Endothelial cell of umbilical vein (primary cell): ENCODE measurements at places on chromosomes 12 and 14.

DNA sequence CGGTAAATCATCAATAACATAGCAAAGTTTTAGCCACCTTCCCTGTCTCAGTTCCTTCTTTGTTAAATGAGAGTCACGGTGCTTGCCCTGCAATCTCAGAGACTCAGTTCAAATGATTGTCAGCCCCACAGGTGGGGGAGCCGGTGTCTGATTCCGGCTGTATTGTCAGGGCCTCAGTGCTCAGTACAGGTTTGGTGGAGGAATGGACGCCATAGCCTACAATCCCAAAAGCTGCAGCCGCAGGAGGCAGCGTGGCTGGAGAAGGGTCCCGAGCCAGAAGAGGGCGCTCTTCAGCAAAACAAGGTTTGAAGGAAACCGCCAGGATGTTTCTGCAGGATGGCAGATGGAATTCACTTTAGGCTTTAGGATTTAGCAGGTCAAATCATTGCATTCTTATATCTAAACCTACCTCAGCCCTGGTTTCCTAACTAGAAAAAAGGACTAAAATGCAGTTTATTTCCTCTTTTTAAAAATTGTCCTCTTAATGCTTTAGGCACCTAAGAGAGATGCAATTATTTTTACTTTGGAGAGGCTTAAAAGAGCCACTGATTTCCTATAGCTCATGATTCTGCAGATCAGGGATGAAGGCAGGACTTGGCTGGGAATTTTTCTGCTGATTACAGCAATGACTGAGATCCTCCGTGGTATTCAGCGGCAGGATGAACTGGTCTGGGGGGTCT, 29.2 kb downstream of the FOS start:
- peak; percentile 77 for DNase-seq

GRCh38 chr14:55127460-55127951, 1.5 kb upstream of the LGALS3 start:
- no peak for DNase-seq

GRCh38 chr12:32302218-32303173, 96.9 kb upstream of the FGD4 start:
- peak; percentile 56 for DNase-seq

GRCh38 chr12:44574586-44574985, 301.5 kb downstream of the NELL2 start:
- no peak for DNase-seq

DNA sequence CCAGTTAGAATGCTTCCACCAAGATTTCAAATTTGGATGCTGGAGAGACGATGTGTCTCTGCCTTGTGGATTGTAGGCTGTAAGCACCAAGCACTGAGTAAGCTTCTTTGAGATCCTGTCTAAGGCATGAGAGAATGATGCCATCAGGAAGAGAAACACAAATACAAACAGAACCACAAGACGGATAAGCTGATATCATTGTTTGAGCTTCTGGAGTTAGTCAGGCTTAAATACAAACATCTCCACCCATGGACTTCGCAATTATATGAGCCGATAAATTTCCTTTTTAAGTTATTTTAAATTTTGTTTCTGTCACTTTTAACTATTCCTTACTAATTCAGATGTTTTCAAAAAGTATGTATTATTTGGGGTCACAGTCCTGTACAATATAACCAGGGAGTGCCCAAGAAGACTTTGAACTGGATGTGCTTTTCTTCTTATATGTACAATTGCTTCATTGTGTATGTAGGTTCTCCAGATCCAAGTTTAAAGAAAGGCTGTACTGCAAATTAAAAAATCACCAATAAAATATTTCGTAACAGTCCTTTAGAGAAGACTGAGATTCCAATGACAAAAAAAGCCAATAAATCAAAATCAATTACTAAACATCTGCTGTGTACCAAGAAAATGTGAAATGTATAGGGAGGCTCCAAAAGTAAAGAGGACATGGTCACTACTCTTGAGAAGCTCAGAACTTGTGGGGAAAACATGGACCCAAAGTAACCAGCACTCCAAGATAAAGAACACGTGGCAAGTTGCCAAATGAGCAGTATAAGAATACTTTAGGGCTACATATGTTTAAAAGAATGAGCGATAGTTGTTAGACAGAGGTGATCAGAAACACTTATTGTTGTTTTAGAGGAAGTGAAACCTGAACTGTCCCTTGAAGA, 274.1 kb downstream of the ADAMTS20 start:
- peak; percentile 80 for DNase-seq

DNA sequence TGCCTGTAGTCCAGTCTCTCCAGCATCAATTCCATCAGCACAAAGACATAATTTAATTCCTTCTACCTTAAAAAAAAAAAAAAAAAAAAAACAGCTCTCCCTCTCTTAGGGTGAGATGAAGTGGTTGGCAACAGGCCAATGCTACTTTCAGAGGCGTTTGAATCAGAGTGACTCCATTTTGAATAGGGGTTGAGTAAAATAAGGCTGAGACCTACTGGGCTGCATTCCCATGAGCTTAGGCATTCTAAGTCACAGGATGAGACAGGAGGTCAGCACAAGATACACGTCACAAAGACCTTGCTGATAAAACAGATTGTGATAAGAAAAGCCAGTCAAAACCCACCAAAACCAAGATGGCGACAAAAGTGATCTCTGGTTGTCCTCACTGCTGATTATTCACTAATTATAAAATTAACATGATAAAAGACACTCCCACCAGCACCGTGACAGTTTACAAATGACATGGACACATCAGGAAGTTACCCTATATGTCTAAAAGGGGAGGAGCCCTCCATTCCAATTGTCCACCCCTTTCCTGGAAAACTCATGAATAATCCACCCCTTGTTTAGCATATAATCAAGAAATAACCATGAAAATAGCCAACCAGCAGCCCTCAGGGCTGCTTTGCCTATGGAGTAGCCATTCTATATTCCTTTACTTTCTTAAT, 6.9 kb upstream of the TCL1B start:
- DNase-seq: no peak

GRCh38 chr12:75694534-75695268, 183.3 kb upstream of the KRR1 start:
- no peak for DNase-seq

DNA sequence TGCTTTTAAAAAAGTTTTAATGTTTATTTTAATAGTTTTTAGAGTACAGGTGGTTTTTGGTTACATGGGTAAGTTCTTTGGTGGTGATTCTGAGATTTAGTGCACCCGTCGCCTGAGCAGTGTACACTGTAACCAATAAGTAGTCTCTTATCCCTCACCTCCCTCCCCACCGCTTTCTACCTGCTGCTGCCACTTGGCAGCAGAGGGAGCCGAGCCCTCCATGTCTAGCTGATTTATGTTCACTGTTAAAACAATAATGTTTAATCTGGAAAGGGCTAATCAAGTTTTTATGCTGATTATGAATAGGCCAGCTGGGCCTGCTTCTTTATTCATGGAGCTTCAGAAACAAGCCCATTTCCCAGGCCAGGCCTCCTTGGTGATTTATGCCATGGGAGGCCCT, 73.1 kb downstream of the ADCK1 start:
- DNase-seq: no peak

GRCh38 chr12:112939761-112940381, 1.6 kb downstream of the OAS3 start:
- no peak for DNase-seq

DNA sequence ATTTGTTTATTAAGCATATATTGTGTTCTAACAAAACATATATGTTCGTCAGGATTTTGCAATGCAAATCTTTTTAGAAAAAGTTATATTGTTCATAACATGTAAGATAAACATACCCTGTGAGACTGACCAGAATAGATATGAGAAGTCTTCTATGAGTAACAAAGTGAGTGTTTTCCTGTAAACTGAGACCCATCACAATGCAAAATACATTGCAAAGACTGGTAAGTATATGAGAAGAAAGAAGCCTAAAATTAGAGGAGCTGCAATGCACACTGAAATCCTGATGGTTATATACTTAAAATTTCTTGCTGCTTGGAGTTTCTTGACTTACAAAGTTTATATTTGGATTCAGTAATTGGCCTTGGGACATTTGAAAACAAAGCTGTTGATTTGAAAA, 6.0 kb downstream of the HMGA2 start:
- DNase-seq: peak; percentile 67

GRCh38 chr12:89250636-89251035, 101.7 kb downstream of the DUSP6 start:
- DNase-seq: no peak

GRCh38 chr14:24965578-24965933, 84.4 kb downstream of the STXBP6 start:
- DNase-seq: no peak

- peak; percentile 26 for DNase-seq
Observed at GRCh38 chr14:51552768-51553404, 98.8 kb upstream of the FRMD6 start.

DNA sequence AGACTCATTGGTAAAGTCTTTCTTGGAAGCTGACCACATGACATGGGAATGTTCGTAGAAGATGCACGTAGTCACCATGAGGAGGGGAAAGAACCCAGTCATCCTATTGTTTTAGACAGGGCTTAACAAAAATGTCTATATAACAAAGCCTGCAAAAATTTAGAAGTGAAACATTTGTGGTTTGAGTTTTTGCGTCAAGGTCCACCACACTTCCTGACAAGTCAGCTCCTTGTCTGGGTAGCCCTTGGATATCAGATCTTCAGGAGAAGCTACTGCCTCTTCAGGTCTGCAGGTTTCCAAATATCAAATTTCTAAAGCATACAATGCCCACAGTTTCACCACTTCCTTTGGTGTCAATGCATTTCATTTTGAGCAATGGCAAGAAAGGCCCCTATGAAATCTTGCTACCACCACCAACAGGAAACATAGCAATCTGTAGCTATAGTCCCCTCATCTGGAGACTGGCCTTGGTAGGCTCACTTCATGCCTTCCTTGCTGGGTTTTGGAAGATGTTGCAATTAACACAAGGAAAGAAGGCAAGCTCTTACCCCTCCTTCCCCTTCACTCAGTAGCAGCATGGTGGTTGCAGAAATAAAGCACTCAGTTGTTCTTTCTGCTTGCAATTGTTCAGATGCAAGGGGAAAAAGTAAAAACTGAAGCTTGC, 235.2 kb downstream of the PCNX1 start:
- peak; percentile 27 for DNase-seq

DNA sequence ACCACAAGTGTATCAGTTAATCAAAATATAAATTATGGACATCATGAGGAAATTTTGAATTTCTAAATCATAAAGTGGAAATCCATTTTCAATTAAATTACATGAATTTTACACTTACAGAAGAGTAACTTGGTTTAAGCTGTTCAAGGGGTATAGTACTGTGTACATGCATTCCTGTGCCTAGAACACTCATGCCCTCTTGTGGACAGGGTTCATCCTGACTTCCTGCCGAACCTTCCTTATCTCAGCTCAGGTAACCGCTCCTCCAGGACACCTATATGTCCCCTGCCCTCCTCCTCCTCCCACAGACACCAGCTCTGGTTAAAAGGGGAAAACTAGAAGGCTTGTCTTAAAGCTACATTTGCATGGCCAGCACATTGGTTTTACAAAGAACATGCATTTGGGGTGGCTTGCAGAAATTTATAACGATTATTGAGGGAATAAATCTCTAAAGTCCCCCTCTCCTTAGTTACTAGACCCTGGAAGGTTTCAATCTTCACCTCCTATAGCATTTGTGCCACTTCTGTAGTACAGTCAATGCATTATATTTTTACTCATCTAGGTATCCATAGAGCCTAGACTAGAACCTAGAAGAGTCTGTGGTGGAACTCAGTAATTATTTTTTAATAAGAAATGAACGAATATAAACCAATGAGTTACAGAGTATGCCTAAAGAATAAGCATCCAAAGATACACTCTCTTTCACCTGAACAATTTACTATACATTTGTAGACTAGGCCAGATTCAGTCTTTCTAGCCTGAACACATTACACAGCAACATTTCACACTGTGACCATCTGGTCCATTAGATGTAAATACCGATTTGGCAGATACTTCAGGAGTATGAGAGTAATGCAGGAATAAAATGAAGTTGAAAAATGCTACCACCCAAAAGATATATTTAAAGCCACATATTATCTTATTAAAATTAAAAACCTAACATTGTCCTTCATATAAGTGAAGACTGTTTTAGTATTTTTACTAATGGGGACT, 345.6 kb downstream of the PAWR start:
- DNase-seq: peak; percentile 54

DNA sequence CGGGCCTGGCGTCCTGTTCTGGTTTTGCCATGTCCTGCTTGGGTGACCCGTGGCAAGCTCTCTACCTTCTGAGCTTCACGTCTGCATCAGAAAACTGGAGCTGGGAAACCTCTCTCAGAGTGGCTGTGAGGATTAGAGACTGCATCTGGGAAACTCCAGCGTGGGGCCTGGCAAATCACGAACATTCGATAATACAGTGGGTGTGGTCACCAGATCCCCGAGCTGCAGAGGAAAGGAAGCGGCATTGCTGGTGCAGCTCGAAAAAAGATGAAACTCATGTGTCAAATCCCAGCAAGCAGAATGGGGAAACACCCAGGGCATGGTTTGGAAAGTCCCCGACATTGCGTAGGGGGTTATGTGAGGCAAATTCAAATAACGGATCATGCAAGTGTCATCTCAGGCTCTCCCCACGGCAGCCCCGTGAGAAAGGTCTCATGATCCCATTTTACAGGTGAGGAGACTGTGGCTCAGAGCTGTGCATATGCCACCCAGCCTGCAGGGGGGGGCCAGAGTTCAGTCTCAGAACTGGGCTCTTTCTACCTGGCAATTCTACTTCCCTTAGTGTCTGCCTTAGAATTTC, 98.1 kb upstream of the VRK1 start:
- DNase-seq: no peak

DNA sequence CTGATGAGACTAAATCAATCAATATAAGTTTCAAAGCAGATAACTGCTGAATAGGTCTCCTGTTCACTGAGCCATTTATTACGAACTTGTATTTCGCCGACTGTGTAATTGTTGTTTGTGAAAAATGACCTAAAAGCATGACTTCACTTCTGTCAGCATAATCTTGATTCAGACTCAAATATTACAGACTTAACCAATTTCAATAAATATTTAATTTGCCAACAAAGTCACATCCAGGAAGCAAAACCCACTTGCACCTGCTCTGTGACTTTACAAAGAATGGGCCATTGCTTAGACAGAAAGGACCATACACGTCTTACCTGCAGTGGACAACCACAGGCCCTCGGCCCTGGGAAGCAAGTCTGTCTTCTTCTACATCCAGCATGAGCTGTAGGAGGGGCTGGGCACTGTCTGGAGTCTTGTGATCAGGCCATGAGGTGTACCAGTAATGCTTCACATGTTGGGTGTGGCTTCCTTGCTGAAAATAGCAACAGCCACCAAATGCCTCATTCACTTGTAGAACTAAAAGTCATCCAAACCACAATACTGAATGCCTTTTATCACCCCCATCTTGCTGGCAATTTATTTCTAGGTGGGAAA, 23.5 kb upstream of the PTPRB start:
- peak; percentile 57 for DNase-seq

GRCh38 chr12:39763890-39764169, 144.2 kb upstream of the ABCD2 start:
- DNase-seq: no peak

GRCh38 chr14:47189911-47190484, 485.4 kb downstream of the MDGA2 start:
- DNase-seq: no peak

GRCh38 chr12:1474574-1475153, 119.7 kb downstream of the FBXL14 start:
- DNase-seq: peak; percentile 86

- DNase-seq: no peak
Observed at GRCh38 chr12:84135586-84136279, 776.9 kb downstream of the SLC6A15 start.

GRCh38 chr14:74531006-74531405, 37.4 kb downstream of the ISCA2 start:
- no peak for DNase-seq

- DNase-seq: no peak
Observed at GRCh38 chr14:99148131-99148530, 123.9 kb downstream of the BCL11B start.

- no peak for DNase-seq
Observed at GRCh38 chr12:59386236-59386635, 209.6 kb upstream of the SLC16A7 start.

- DNase-seq: no peak
Observed at GRCh38 chr14:93230539-93230938, 23.5 kb downstream of the UBR7 start.
